ENCODE measurements at places on chromosomes 16 and 17.

GRCh38 chr16:10906914-10907756 lies 30.1 kb downstream of the CIITA start:
- no peak for DNase-seq

DNA sequence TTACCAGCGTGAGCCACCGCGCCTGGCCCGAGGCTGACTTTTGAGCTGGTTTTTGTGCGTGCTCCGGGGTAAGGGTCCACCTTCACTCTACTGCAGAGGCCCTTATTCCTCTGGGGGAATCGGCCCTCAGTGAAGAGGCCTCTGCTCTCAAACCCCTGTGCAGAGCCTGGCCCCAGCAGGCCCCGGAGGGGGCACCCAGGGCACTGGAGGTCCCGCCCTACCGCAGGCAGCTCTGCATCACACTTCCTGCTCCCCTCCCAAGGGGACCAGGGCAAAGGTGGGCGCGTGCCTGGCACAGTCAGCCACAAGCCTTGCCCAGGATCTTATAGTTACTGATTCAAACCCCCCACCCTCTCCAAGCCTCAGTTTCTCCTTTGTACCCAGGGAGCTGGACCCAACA lies 3.6 kb upstream of the UBE2I start:
- DNase-seq = no peak

DNA sequence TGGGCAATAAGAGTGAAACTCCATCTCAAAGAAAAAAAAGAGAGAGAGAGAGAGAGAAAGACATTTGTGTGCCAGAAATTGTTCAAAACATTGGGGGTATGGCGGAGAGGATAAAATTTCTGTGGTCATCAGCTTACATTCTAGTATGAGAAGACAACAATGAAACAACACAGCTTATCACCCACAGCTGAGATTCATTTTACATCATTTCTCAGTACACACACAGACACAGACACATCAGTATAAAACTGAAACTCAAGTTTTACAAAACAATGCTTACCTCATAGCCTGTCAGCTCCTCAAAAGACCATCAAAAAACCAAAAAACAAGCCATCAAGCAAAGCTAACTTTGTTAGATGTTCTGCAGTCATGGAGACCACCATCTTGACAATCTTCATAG lies 31.4 kb upstream of the CNEP1R1 start:
- DNase-seq = no peak

GRCh38 chr16:29877266-29877961 lies 14.4 kb upstream of the CDIPT start:
- no peak for DNase-seq

GRCh38 chr16:6484081-6484480 lies 848.6 kb upstream of the RBFOX1 start:
- DNase-seq = no peak

- DNase-seq = no peak
Observed at GRCh38 chr16:57235128-57236021, 9.7 kb upstream of the ARL2BP start.

DNA sequence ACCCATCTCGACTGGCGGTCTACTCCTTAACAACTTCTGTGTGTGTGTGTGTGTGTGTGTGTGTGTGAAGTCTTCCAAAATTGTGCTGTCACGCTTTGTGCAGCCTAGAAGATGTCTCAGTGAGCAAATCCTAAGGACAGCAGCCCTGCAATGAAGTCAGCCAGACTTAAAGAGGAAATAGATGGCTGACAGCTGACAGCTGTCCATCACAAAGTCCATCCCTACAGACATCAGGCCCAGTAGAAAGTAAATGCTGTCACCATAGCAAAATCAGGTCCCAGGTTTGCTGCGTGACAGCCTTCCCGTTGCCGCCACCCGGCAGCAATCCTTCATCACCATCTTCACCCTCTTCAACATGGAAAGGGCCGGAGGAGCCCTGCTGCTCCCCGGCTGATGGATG lies 416.0 kb downstream of the SOX9 start:
- DNase-seq = no peak

DNA sequence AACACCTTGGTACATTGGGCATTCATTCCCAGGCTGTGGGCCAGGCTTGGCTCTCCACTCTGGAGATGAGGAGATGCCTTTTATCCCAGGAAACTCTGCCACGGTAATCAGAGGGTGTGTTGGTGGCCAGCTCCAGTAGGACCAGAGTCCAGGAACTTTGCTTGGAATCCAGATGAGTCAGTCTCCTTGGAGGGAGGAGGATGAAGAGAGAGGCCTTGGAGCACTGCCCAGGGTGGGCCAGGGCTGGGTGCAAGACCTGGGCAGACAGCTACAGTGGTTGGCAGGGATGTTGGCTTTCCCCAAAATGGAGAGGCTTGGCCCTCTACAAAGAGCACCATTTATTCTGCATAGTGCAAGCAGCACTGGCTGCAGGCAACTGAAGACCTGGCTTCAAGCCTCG lies 209.0 kb downstream of the RGS9 start:
- DNase-seq = no peak

- DNase-seq = no peak
Observed at GRCh38 chr16:85639529-85640253, 26.6 kb downstream of the GSE1 start.

GRCh38 chr17:45672301-45672700 lies 111.8 kb upstream of the CRHR1 start:
- DNase-seq = no peak

DNA sequence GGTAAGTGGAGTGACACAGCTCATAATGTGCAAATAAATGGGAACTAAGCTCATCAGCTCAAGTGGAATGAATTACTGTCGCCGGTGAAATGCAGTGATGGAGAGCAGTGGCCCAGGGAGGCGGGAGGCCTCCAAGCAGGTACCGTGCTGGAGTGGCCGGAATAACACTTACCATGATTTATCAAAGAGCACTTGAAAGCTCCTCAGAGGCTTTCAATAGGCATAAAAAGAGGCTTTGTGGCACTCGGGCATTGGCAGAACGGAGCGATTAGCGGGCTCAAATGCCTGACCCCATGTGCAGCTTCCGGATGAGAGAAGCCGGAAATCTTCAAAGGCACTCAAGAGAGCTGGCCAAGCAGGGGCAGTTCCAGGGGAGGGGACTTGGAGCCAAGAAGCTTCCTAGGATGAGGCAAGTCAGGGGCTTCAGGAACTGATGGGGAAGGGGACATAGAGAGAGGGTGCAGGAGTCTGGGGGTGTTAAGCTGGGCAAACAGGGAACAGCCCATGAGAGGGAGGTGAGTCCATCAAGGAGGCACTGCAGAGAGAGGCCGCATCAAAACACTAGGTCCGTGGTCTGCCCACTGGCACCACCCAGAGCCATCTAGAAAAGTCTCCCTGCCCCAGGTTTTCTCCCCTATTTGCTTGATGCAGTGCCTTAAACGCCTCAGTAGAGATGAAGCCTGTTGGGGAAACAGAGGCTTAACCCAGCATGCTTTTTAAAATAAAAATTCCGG lies 144.0 kb upstream of the IRX6 start:
- no peak for DNase-seq

GRCh38 chr16:67155295-67156142 lies 4.2 kb downstream of the TRADD start:
- DNase-seq = peak; percentile 81

- no peak for DNase-seq
Observed at GRCh38 chr16:57606847-57607501, 21.5 kb upstream of the ADGRG1 start.

DNA sequence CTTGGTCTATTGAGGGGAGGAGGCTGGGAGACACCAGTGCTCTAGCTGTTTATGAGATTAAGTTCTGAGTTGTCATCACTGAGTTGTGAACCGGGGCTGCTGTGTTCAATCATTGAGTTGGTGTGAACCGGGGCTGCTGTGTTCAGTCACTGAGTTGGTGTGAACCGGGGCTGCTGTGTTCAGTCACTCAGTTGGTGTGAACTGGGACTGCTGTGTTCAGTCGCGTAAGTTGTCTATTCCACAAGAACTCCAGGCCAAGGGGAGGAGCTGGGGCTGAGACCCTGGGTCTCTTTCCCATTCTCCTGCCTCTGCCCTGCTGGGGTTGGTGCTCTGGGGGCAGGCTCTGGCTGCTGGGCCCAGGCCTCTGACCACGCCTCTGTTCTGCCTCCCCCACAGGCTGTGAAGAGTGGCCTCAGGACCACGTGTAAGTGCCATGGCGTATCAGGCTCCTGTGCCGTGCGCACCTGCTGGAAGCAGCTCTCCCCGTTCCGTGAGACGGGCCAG lies 24.5 kb downstream of the WNT9B start:
- DNase-seq = no peak

DNA sequence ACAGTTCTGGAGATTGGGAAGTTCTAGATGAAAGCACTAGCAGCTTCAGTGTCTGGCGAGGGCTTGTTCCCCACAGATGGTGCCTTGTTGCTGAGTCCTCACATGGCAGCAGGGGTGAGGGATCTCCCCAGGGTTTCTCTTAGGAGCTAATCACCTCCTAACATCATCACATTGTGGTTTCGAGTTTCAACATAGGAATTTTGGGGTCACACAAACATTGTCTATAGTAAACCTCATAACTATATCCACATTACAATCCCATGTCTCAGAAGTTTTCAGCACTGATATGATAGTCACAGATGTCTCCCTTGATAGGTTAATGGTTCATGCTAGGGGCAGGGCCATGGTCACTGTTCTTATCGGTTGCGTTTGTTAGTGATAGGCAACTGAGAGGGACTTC lies 13.8 kb downstream of the CLUAP1 start:
- DNase-seq = no peak

- DNase-seq = no peak
Observed at GRCh38 chr17:77746896-77747554, 211.5 kb upstream of the TNRC6C start.

DNA sequence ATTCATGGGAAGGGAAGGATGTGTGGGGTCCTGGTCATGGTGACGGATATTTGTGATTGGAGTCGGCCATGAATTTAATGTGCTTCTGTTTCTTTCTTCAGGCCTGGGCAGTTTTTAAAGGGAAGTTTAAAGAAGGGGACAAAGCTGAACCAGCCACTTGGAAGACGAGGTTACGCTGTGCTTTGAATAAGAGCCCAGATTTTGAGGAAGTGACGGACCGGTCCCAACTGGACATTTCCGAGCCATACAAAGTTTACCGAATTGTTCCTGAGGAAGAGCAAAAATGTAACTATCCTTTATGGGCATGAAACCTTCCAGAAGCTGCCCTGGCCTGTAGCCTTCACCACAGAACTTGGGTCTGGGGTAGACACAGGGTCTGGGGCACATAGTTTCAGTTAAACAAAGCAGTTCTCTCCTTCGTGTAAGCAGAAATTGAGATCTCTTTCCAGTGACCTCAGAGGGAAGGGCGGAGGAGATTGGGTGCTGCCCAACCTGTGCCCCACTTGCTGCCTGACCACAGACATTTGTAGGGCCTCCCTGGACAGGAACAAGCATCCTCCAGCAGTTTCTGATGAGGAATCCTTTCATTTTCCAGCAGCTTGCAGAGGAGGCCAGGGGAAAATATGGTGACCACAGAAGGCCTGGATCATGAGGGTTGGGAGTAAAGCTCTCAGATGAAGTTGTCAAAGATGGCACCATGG lies 10.1 kb downstream of the IRF8 start:
- DNase-seq = peak; percentile 71

Measured in muscle of arm (tissue), 14 donors.